ENCODE measurements at places on chromosomes 4 and X.
A peak's percentile ranks its signal among the peaks of the same experiment; 100 is the strongest.

- no peak for DNase-seq
These were observed 64.4 kb downstream of the SLC9A6 start for GRCh38 chrX:136049608-136050007.

- no peak for DNase-seq
These were observed 25.5 kb downstream of the ANAPC4 start for GRCh38 chr4:25402521-25402920.

- DNase-seq: no peak
These were observed 50.8 kb upstream of the HMX1 start for GRCh38 chr4:8922481-8922880.

GRCh38 chr4:1349359-1350168, 2.6 kb downstream of the UVSSA start:
- DNase-seq: no peak

DNA sequence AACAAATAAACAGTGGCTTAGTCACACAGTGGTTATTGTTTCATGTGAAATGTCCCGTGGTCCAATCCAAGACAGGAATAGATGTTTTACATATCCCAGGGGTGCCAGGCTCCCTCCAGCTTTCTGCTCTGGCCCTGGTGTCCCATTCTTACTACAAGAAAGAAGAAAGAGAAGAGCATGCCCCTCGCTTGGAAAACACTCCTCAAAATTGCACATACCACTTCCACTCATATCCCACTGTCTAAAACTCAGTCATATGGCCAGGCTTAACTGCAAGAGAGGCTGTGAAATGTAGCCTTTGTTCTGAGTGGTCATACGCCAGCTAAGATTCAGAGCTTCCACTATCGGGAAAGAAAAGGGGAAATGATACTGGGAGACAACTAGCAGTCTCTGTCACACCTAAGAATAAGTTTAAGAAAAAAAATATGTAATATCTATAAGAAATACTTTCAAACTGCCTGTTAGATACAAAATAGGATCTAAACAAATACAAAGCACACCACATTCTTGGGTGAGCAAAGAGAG, 306.8 kb upstream of the FAM241A start:
- no peak for DNase-seq

GRCh38 chr4:7429069-7429416, 5.7 kb downstream of the PSAPL1 start:
- DNase-seq: no peak

DNA sequence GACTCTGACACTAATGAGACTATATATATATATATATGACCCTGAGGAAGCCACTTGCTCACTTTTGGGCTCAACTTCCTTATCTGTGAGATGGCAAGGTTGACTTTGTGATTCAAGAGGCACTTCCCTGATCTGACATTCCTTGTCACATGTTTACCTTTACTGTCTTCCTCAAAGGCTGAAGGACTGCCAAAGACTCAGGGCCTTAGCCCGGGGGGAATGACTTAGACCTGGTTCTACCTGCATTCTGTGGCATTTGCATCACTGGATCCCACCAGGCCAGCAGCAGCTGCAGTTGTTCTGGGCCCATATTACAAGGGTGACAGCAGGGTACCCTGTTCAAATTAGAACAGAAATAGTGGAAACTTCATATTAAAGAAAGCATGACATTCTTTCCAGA, 3.1 kb upstream of the HS6ST2 start:
- no peak for DNase-seq

DNA sequence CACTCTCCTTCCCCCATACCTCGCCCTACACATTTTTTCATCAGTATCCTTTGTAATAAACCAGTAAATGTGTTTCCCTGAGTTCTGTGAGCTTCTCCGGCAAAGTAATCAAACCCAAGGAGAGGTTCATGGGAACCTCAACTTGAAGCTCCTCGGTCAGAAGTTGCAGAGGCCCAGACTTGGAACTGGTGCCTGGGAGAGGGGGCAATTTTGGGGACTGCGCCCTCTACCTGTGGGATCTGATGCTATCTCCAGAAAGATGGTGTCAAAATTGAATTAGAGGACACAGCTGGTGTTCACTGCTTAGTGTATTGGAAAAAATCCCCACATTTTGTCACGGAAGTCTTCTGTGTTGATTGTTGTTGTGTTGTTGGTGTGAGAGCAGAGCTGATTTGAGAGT, 70.6 kb downstream of the ATP11C start:
- DNase-seq: no peak

GRCh38 chrX:65990702-65991101, 49.2 kb downstream of the VSIG4 start:
- no peak for DNase-seq

DNA sequence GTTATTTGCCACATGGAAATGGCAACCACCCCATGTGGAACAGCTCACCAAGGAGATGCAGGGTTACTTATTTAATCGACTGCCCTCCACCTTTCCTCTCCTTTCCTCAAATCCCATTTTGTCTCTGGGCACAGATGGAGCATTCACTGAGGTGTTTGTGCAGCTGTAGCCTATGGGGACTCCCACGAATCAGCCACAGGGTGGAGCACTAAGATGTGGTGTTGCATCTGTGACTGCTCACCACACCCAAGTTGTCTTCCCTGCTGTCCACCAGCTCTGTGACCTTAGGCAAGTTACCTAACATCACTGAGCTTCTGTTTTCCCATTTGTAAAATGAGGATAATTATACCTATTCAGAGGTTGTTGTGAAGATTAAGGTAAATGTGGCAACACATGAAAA, 252.4 kb upstream of the CPEB2 start:
- no peak for DNase-seq

GRCh38 chrX:132956421-132957210, 1.8 kb downstream of the HS6ST2 start:
- DNase-seq: no peak

DNA sequence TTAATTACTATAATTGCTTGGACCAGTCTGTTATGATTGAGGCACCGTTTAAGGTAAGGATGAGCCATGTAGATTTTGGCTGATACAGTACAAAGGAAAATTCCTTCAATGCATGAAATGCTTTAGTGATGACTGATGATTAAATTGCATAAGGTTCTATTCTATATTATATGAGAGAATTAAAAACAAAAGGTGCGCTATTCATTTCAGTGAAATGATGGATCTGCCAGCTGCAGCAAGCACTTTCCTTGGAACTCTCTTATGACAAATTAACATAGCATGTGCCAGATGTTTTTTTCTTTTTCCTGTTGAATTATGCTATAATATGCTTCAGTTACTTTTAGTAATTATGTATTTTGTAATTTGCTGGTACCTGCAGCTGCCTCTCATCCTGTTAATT, 98.5 kb downstream of the JADE1 start:
- no peak for DNase-seq

GRCh38 chr4:28317221-28317620, 1456.6 kb downstream of the STIM2 start:
- no peak for DNase-seq

DNA sequence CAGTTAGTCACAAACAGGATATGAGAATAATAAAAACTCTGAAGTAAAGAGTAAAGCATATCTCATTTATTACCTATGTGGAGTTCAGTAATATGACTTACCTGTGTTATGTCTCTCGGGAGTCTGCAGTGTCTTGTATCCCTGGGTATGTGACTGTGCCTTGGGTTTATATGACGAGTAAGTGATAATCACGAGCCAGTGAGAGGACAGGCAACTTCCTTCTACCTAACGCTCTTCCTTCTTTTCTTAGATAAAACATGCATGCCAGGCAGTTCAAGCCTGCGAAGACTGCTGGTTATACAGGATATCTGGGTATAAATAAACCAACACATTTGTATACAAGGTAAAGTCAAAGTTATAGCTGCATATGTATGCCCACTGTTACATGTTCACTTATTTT, at the start of gene HPGDS:
Gene HPGDS (minus strand): TSS at position 143 of the 400 bp plus-strand sequence. CDS start 8,207 bp downstream, outside the sequence.
- no peak for DNase-seq

- DNase-seq: no peak
These were observed 11.5 kb upstream of the ZNF718 start for GRCh38 chr4:112771-113170.

- DNase-seq: peak; percentile 85
These were observed 140.3 kb upstream of the SH3RF1 start for GRCh38 chr4:169410839-169411770.

DNA sequence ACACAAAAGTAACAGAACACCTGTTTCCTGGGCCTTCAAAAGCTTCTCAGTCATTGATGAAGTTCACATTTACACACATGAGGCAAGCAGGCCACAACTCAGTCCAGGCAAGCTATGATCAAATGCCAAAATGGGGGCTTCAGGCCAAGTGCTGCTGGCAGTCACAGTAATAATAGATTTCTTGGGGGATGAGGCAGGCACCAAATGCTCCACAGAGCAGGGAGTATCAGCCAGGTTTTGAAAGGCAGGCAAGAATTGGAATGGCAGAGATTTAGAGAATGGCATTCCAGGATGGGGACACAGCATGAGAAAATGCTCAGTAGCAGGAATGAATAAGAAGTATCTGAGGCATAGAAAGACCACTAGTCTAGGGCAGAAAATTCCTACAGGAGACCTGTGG, 52.8 kb downstream of the GRIA3 start:
- no peak for DNase-seq

- no peak for DNase-seq
These were observed 279.6 kb upstream of the CLNK start for GRCh38 chr4:10963958-10964703.

GRCh38 chrX:38087594-38087993, 81.2 kb downstream of the SYTL5 start:
- DNase-seq: no peak

- no peak for DNase-seq
These were observed 224.9 kb upstream of the MAD2L1 start for GRCh38 chr4:120291541-120291940.

- peak; percentile 32 for DNase-seq
These were observed 25.7 kb upstream of the SHISA3 start for GRCh38 chr4:42371305-42372252.

GRCh38 chr4:166091912-166092510, 219.0 kb downstream of the TLL1 start:
- no peak for DNase-seq

- no peak for DNase-seq
These were observed 6.0 kb upstream of the VSIG4 start for GRCh38 chrX:66045894-66046293.

DNA sequence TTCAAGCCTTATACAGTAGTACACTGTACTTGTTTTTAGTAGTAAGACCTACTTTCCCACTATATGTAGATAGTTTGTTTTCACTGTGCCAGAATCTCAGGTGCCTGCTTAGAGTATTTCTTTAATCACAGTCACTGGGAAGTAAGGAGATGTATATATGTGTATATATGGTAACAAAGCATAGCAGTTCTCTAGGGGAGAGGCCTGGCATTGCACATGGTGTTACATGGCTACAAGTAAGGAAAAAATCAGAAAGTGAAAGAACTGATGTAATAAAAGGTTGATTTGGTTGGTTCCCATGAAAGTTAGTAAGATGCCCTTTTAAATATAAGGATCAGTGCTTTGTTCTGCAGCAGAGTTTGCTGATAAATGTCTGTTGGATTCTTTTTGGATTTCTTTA, 9.3 kb upstream of the DCK start:
- DNase-seq: no peak

GRCh38 chrX:148288451-148288850, 212.0 kb upstream of the AFF2 start:
- no peak for DNase-seq

GRCh38 chrX:84064164-84064563, 123.8 kb downstream of the RPS6KA6 start:
- no peak for DNase-seq

- no peak for DNase-seq
These were observed 255.8 kb upstream of the GPRIN3 start for GRCh38 chr4:89563431-89563830.

DNA sequence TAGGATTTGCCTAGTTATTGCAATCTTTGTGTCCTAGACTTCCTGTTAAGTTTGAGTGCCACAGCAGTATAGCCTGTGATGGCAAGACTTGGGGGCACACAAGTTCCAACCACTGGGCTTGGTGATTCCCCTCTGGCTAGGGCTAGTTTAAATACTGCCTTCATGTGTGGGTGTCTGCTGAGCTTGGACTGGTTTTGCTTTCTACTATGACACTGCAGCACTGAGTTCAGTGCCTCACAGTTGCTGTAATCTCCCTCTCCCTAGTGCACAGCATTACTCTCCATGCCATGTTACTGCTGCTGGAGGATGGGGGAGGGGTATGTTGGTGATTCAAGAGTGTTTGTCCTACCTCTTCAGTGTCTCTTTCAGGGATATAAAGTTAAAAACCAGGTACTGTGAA, 379.6 kb downstream of the IL15 start:
- DNase-seq: no peak

- no peak for DNase-seq
These were observed 431.0 kb downstream of the SMARCA1 start for GRCh38 chrX:129092242-129092641.

GRCh38 chrX:70755850-70756249, 152.7 kb downstream of the TEX11 start:
- peak; percentile 74 for DNase-seq

- no peak for DNase-seq
These were observed 260.5 kb downstream of the TMA16 start for GRCh38 chr4:163755013-163755412.

DNA sequence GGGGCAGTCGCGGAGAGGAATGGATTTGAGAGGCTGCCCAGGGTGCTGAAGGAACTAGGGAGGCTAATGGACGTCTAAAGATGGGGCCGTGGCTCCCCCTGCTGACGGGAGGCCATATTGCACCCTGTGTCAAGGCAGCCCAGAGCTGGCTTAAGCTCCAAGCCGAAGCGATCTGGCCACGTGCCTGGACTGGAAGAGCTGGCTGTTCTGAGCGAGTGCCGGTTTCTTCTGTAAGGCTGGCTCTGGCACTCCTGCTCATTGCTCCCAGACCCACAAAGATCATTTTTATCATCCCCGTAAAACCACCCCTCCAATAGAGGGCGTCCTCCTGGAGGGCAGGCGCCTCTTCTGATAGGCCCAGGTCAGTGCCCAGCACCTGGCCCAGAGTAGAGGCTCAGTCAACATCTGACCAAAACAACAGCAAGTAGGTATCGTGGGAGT, 5.6 kb downstream of the PNCK start:
- DNase-seq: peak; percentile 81

- DNase-seq: no peak
These were observed 175.9 kb upstream of the LCORL start for GRCh38 chr4:18197467-18197866.

DNA sequence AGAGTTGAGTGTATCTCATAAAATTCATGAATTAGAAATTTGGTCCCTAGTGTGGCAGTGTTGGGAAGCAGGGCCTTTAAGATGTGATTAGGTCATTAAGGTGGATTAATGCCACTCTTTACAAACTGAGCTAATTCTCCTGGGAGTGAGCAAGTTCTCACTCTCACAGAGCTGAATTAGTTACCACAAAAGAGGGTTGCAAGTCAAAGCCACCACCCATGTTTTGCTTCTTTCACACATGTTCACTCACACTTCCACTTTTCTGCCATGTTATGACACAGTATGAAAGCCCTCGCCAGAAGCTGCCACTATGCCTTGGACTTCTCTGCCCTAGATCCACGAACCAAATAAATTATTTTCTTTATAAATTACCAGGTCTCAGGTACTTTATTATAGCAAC, 332.1 kb downstream of the ARAP2 start:
- no peak for DNase-seq

- peak; percentile 44 for DNase-seq
These were observed at the start of gene NMU for GRCh38 chr4:55635741-55636655. Gene NMU, minus strand, starts transcription at chr4:55636298. Its CDS starts 106 bp downstream, at chr4:55636192.

All from activated CD8-positive, alpha-beta T cell treated with anti-CD3 and anti-CD28 coated beads, Interleukin-2, amount 10 ng/mL, durations not matched to agents 7 days and 5 days (primary cell).